Mucosa of gallbladder (tissue), 1 donor: ENCODE measurements at places on chromosomes 12 and 14.

GRCh38 chr12:116483959-116484750 lies 75.0 kb upstream of the MAP1LC3B2 start:
- DNase-seq: no peak

DNA sequence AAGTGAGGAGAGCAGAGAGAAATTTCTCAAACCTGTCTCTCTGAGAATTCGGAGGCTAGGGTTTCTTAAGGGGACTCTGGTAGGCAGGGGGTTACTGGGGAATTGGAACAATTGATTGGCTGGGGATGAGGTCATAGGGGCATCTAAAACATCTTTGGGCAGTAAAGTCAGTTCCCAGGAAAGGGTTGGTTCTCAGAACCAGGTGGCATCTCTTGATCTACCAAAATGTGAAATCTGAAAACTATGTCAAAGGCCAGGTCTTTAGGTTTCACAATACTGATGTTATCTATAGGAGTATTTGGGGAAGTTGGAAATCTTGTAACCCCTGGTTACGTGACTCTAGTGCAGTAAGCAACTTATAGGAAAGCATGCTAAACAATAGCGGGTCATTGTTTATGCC lies 6.9 kb downstream of the C12orf75 start:
- no peak for DNase-seq

- DNase-seq: peak; percentile 27
Measured at GRCh38 chr12:105279460-105280056, 43.6 kb upstream of the APPL2 start.

- DNase-seq: no peak
Measured at GRCh38 chr12:46763230-46763629, 62.6 kb downstream of the SLC38A4 start.
